ENCODE measurements at places on chromosomes 6 and 20. TPM values are rescaled to one million over a fixed set of nuclear protein-coding genes. Genes with fewer than 3 reads are reported as not detected.

DNA sequence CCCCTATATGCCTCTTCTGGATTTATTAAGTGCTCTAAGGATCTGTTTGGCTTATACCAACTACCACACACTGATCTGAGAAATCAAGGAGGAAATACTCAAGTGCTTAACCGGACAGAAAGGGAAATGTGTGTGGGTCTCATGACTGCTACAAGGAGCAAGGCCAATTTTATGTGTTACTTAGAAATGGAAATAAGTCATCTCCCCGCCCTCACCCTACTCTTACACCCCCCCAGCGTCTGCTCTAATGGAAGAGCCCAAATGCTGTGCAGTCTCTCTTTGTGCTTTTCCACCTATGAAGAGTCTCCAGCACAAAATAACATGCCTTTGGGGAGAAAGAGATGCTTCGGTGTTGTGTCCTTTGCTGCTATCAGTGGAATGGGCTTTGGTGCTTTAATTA lies 428.8 kb upstream of the ARID1B start:
- H3K27ac ChIP-seq: no peak overlapping the region
- no peaks in the 10 kb centered on the region for H3K27me3 ChIP-seq
- no peaks in the 10 kb centered on the region for H3K36me3 ChIP-seq
- no peak for DNase-seq
- peaks cover 6% of the 10 kb centered on the region for H3K4me1 ChIP-seq
- no peak overlapping the region for H3K4me3 ChIP-seq

DNA sequence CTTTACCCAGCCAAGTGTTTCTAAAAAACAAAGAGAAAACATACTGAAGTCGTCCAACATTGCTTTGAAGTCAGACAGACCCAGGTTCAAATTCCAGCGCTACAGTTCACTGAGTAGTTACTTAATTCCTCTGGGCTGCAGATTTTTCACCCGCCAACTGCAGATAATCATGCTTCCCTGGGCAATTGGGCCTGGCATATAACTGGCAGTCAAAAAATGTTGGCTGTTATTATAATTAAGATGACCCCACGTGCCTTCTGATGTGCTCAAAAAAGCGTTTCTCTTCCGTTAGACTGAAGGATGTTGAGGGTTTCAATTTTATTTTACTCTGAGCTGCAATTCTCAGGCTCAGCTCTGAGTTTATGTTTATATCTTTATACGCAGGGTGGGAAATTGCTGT lies 156.1 kb upstream of the CITED2 start:
- H3K4me3 ChIP-seq: no peak overlapping the region
- H3K27me3 ChIP-seq: no peaks in the 10 kb centered on the region
- peak overlapping the region; percentile 9 for H3K27ac ChIP-seq
- H3K4me1 ChIP-seq: peaks cover 18% of the 10 kb centered on the region
- no peaks in the 10 kb centered on the region for H3K36me3 ChIP-seq

- no peak for DNase-seq
- H3K27ac ChIP-seq: no peak overlapping the region
- no peak overlapping the region for H3K4me3 ChIP-seq
- peaks cover 5% of the 10 kb centered on the region for H3K27me3 ChIP-seq
These were observed 45.7 kb downstream of the RNASET2 start for GRCh38 chr6:166910601-166911000.

DNA sequence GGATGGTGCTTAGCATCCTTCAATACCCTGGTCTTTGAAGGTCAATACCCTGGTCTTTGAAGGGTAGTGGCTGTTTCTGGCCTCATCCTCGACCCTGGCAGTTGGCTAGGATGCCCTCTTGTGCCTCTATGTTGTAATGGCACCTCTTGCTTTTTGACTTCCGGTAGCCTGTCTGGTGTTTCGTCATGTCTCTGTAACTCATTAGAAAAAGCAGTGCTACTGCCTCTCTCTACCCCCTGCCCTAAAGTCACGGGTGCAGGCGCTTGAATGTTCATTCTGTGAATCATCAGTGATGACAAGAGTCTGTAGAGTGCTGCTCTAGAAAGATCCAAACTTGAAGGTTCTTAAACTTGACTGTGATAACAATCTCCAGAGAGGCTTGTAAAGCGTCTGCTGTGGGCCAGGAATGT lies 28.3 kb downstream of the RSPO4 start:
- H3K36me3 ChIP-seq: no peaks in the 10 kb centered on the region
- peaks cover 11% of the 10 kb centered on the region for H3K27me3 ChIP-seq
- no peak overlapping the region for H3K4me3 ChIP-seq
- DNase-seq: no peak
- no peaks in the 10 kb centered on the region for H3K4me1 ChIP-seq

DNA sequence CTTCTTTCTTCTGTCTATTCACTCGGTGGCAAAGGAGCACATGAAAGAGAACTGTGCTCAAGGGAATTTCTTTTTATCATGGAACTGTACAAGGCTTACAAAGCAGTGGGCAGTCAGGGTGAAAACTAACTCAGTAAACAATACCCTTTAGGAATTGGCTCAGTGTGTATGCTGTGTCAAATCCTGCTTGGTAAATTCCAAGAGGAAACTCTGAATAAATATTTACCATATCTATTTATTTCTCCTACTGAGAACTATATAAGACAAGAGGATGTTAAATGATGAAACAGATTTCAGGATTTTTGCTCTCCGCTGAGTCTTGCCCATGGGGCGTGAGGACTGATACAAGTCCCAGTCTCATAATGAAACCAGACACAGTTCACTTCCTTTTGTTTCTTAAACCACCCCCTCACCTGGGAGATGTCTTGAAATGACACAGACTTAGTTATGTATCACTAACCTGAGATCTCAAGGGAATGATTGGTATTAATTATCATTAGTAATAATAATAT lies 188.8 kb downstream of the BACH2 start:
- H3K4me1 ChIP-seq: no peaks in the 10 kb centered on the region
- H3K27ac ChIP-seq: no peak overlapping the region
- H3K36me3 ChIP-seq: no peaks in the 10 kb centered on the region

DNA sequence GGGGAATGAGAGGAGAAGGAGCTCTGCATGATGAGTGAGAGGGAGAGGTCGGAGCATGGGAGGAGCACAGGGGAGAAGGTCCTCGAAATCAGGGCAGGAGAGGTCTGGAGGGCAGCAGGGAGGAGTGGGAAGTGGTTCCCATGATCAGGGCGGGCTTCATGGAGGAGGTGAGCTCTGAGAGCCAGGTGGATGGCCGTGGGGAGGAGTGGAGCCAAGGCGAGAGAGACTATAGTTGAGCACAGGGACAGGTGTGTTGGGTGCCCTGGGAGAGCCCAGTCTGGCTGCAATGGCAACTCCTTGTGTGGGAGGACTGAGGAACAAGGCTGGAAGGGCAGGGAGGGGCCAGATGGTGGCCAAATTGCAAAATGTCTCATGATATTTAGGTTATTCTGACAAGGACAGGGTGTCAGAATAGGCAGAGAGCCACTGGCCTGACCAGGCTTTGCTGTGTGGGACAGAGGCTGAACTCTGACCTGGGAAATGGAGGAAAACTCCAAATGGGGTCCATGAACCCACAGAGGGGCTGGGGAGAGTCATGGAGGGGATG lies 21.4 kb downstream of the TTBK1 start:
- H3K4me1 ChIP-seq: peaks cover 15% of the 10 kb centered on the region
- H3K27ac ChIP-seq: no peak overlapping the region
- DNase-seq: no peak

- H3K4me1 ChIP-seq: no peaks in the 10 kb centered on the region
- H3K27me3 ChIP-seq: peaks cover 3% of the 10 kb centered on the region
- H3K4me3 ChIP-seq: no peak overlapping the region
- DNase-seq: no peak
- H3K36me3 ChIP-seq: peaks cover 1% of the 10 kb centered on the region
These were observed 74.4 kb upstream of the PDE10A start for GRCh38 chr6:165737396-165737795.

GRCh38 chr20:38986663-38987062 lies 24.5 kb downstream of the DHX35 start:
- no peak for DNase-seq
- no peak overlapping the region for H3K4me3 ChIP-seq
- H3K27ac ChIP-seq: no peak overlapping the region
- peaks cover 6% of the 10 kb centered on the region for H3K4me1 ChIP-seq
- H3K36me3 ChIP-seq: peaks cover 10% of the 10 kb centered on the region

GRCh38 chr6:157172830-157173536 lies 150.3 kb downstream of the TMEM242 start:
- no peak overlapping the region for H3K4me3 ChIP-seq
- peaks cover 17% of the 10 kb centered on the region for H3K36me3 ChIP-seq
- peaks cover 8% of the 10 kb centered on the region for H3K4me1 ChIP-seq
- H3K27ac ChIP-seq: no peak overlapping the region

GRCh38 chr20:17957505-17958363 lies 10.9 kb downstream of the SNX5 start:
- peaks cover 26% of the 10 kb centered on the region for H3K36me3 ChIP-seq
- H3K4me3 ChIP-seq: no peak overlapping the region
- H3K4me1 ChIP-seq: peaks cover 66% of the 10 kb centered on the region
- no peak overlapping the region for H3K27ac ChIP-seq
- no peaks in the 10 kb centered on the region for H3K27me3 ChIP-seq

DNA sequence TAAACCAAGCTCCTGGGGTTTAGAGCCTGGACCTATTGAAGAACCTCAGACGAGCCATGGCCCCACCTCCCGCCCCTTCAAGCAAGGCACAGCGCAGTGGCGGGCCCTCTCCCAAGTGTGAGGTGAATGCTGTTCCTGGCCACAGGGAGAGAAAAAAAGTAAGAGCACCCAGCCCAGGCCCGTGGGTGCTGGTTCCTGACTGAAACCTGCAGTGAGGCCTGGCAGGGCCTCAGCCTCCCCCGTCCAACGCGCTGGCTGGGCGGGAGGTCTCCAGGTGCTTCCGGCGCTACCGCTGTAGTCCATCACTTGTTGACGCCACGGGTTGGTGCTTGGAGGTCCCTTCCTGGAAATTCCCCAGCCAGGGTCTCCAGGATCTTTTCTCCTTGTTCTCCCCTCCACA lies 5.5 kb upstream of the FAM83C start:
- H3K27ac ChIP-seq: no peak overlapping the region
- peaks cover 24% of the 10 kb centered on the region for H3K27me3 ChIP-seq
- no peak overlapping the region for H3K4me3 ChIP-seq
- DNase-seq: no peak
- H3K4me1 ChIP-seq: peaks cover 27% of the 10 kb centered on the region

DNA sequence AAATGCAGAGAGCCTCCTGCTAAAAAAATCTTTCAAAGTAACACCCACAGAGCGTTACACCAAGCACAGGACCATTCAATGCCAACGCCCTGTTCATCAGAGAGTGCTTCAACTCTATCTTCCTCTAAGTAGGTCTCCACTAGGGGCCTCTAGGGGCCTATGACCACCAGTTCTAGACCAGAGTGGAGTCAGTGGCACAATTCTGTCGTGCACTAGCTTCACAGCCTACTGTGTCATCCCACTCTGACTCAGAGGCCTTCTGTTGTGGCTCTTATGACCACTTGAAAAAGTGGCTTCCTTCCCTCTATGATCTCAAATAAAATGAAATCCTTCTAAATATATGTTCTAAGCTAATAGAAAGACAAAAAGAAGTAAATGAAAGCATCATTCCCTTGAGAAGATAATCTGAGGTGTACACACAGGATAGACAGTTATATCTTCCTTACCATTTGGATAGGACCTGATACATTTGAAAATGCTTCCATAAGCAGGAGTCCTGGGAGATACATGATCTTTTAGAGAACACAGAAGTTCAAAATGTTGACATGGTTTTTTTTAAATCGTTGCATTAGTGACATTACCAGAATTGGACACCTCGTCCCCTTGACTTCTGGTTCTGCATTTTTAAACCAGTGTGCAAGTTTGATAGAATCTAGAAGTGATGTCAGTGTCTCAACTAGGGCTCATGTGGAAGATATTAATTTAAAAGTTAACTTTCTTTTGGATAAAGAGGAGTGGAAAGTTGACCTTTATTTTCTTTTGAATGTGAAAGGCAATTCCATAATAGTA lies 151.9 kb downstream of the SH3BGRL2 start:
- DNase-seq: no peak
- no peak overlapping the region for H3K4me3 ChIP-seq
- H3K27ac ChIP-seq: no peak overlapping the region
- no peaks in the 10 kb centered on the region for H3K27me3 ChIP-seq

- peaks cover 5% of the 10 kb centered on the region for H3K27me3 ChIP-seq
- no peak for DNase-seq
- no peak overlapping the region for H3K4me3 ChIP-seq
- H3K36me3 ChIP-seq: no peaks in the 10 kb centered on the region
These were observed 13.6 kb upstream of the MYMX start for GRCh38 chr6:44202972-44203750.

DNA sequence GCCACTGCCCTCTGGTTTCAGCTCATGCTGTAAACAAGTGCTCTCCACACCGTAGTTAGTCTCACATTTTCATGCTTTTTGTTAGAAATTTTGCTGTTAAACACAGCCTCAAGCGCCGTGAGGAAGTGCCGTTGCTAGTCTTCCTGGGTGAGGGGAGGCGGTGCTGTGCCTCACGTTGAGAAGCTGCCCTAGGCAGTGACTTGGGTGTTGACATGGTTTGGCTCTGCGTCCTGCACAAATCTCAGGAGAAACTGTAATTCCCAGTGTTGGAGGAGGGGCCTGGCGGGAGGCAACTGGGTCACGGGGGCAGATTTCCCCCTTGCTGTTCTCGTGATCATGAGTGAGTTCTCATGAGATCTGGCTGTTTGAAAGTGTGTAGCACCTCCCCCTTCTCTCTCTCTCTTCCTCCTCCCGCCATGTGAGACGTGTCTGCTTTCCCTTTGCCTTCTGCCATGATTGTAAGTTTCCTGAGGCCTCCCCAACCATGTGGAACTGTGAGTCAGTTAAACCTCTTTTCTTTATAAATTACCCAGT lies 95.8 kb downstream of the ERMARD start:
- DNase-seq: no peak
- no peak overlapping the region for H3K4me3 ChIP-seq
- peaks cover 1% of the 10 kb centered on the region for H3K4me1 ChIP-seq
- no peaks in the 10 kb centered on the region for H3K36me3 ChIP-seq
- H3K27me3 ChIP-seq: peaks cover 18% of the 10 kb centered on the region
- H3K27ac ChIP-seq: no peak overlapping the region

The CRYBG1 gene
- 3.0 TPM for total RNA-seq

The FGD2 gene
- total RNA-seq: not detected

The IPCEF1 gene
- 0.77 TPM for total RNA-seq

The DLK2 gene
- total RNA-seq: 0.60 TPM

The ECT2L gene
- total RNA-seq: not detected

The SLA2 gene
- 0.77 TPM for total RNA-seq

The OR2B6 gene
- not detected for total RNA-seq

The CLIC5 gene
- 28.4 TPM for total RNA-seq
